ENCODE measurements at places on chromosomes 5 and 9.
A peak's percentile ranks its signal among the peaks of the same experiment; 100 is the strongest.

- DNase-seq = peak; percentile 79
Measured at GRCh38 chr5:66828548-66829357, 232.6 kb downstream of the MAST4 start.

DNA sequence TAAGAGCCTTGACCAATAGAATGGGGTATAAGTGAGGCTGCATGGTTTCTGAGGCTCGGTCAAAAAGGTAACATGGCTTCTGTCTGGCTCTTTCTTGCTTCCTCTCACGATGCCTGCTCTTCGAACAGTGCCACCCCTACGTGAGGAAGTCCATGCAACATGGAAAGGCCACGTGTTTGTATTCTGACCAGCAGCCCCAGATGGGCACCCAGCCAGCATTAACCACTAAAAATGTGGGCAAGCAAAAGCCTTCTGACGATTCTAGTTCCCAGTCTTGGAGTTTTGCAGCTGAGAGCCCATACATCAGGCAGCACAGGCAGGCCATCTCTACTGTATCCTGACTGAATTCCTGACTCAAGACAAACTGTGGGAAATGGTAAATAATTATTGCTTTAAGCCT is 24.2 kb upstream of the NREP start:
- no peak for DNase-seq

GRCh38 chr5:68932830-68933434 is 160.9 kb upstream of the SLC30A5 start:
- DNase-seq = peak; percentile 19

DNA sequence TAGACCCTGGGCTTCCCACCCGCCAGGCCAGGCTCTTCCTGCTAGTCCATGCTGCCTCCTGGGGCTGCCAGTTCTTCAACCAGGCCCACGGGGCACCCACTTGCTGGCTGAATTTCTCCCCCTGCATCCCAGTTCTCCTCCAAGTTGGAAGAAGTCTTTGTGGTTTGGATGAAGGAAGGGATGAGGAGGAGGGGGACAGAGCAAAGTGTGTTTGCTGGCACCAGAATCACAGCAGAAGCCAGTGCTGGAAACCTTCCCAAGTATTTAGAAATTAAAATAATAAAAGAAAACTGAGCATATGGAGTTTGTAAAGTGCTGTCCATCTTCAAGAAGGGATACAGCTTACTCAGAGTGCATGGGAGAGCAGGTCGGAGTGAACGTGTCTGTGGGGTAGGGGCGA is 19.4 kb upstream of the UNC5A start:
- no peak for DNase-seq

DNA sequence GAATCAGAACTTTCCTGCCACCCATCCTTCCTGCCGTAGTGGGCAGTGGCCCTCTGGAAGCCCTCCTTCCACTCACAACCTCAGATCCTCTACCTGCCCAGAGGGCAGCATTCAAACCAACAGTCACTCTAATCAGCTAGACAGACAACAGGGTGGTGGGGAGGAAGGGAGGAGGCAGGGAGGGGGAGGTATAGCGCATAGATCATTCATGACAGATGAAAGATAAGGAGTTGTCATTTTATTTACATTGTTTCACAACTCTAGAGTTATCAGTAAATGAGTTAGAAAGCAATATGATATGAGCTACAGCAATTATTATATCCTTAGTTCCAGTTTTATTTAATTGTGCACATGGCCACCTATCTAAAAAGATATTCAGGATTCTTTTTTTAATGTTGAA is 852 bp downstream of the IL9 start:
- no peak for DNase-seq

GRCh38 chr5:117604845-117605244 is 1030.2 kb upstream of the SEMA6A start:
- DNase-seq = no peak

GRCh38 chr5:139896718-139897117 is 101.1 kb downstream of the PSD2 start:
- no peak for DNase-seq

DNA sequence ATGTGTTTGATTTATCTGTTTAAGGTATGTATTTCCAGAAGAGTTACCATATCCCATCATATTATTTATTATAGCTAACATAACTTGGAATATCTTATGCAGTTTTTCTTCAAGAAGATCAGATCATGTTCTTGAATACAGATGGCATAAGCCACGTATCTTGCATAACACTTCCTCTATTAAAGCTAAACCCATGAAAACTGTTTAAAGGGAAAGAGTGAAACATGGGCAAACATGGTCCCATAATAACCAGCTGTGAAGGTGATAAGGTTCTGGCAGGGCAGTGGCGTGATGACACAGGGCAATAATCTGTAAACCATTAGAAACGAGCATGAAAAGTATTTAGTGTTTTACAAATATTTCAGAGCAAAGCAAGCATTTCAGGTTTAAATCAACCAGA is 34.2 kb downstream of the EFNA5 start:
- no peak for DNase-seq

Measured in CD4-positive, alpha-beta memory T cell (primary cell).